ENCODE measurements at places on chromosomes 2 and 18. TPM values are rescaled to one million over a fixed set of nuclear protein-coding genes. Genes with fewer than 3 reads are reported as not detected.

ATAD2B gene
- total RNA-seq, result 29.4 TPM

RNPEPL1 gene
- total RNA-seq, result 36.1 TPM

PAIP2B gene
- 7.4 TPM for total RNA-seq

GNAL gene
- total RNA-seq, result 20.4 TPM

- DNase-seq, result no peak
- H3K36me3 ChIP-seq, result no peaks in the 10 kb centered on the region
- no peaks in the 10 kb centered on the region for H3K27me3 ChIP-seq
- no peak overlapping the region for H3K4me3 ChIP-seq
- peaks cover 29% of the 10 kb centered on the region for H3K4me1 ChIP-seq
These were observed 205.2 kb upstream of the CXCR4 start for GRCh38 chr2:136323195-136323594.

DNA sequence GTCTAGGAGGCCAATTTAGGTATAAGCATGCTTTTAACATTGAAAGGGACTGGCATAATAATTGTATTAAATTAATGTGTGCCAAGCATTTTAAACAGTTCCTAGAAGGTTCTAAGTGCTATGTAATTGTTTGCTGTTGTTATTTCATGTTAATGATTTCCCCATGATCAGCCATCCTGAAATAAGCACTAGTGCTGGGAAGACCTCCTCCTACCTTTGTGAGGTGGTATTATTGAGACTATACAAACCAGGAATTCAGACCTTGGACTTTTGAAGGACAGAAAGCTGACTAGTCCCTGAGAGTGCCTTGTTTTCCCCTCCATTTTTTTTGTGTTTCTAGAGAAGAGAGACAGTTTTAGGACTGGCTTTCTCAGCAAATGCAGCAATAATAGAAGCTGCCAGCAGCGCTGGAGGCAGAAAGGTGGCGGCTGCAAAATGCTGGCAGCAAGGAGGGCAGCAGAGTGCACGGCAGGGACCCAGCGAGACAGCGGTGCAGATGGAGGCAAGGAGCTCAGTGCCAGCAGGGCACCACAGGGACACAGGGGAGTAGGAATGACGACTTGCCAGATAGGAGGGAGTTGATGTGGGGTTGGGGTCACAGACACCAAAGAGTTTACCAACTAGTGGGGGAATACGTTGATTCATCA lies 25.3 kb downstream of the NABP1 start:
- no peak overlapping the region for H3K27ac ChIP-seq
- no peak for DNase-seq

DNA sequence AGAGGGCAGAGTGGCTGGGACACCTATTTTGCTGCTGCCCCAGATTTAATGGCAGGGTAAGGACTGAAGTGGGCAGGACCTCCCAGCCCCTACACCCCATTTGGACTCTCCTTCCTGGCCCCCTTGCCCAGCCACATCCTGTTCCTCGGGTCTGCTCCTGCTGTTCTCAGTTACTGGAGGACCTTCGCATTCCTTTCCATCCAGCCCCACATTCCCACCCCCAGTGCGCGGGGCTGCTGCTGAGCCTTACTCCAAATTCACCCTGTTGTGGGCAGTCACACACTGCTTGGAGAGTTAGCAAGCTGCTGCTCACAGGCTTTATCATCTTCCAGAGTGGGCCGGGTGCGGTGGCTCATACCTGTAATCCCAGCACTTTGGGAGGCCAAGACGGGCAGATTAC lies 75.2 kb upstream of the SLC14A2 start:
- peak overlapping the region; percentile 50 for H3K27ac ChIP-seq
- no peak for DNase-seq
- H3K4me3 ChIP-seq, result no peak overlapping the region
- no peaks in the 10 kb centered on the region for H3K27me3 ChIP-seq

DNA sequence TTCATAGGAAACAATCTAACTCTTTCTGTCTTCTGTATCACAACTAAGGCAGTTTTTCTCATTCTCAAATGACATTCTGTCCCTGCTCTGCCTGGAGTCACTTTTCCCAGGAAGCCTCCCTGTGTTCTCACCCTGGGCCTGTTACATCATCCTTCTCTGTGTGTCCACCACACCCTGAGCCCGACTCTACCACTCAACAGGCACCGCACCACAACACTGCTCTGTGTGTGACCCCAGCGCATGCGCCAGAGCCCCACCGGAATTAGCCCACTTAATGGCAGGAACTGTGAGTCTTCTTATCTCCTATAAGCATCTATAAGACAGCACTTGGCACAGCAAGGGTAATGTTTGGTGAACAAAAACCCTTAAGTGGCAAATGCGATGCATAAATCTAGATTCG lies 32.3 kb downstream of the TGFBRAP1 start:
- H3K27me3 ChIP-seq, result no peaks in the 10 kb centered on the region
- H3K36me3 ChIP-seq, result peaks cover 3% of the 10 kb centered on the region
- no peak overlapping the region for H3K27ac ChIP-seq
- no peak for DNase-seq
- H3K4me1 ChIP-seq, result peaks cover 20% of the 10 kb centered on the region

GRCh38 chr18:42028247-42028832 lies 73.3 kb downstream of the PIK3C3 start:
- peaks cover 4% of the 10 kb centered on the region for H3K4me1 ChIP-seq
- peak; percentile 9 for DNase-seq
- H3K36me3 ChIP-seq, result no peaks in the 10 kb centered on the region
- H3K4me3 ChIP-seq, result no peak overlapping the region
- no peak overlapping the region for H3K27ac ChIP-seq

GRCh38 chr2:56049233-56049845 lies 125.8 kb upstream of the EFEMP1 start:
- no peak for DNase-seq
- no peaks in the 10 kb centered on the region for H3K27me3 ChIP-seq
- H3K4me3 ChIP-seq, result peak overlapping the region; percentile 75
- peak overlapping the region; percentile 20 for H3K27ac ChIP-seq

DNA sequence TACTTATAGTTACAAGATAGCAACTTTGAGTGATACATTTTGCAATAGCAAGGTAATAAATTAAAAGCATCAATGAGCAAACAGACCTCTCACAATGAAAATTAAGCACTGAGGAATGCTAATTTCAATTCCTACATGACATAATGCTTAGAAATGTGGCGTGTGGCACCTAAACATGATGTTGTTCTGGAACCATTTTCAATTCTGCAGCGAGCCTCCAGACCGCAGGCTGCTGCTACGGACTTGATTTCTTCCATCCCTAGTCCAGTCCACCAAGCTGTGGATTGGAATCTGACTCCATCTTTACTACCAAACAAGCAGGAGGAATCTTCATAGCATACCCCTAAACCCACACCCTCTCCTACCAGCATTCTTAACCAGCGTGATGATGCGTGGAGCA lies 58.7 kb upstream of the ZNF397 start:
- H3K4me3 ChIP-seq, result no peak overlapping the region
- H3K27ac ChIP-seq, result peak overlapping the region; percentile 25
- no peaks in the 10 kb centered on the region for H3K36me3 ChIP-seq
- no peak for DNase-seq

DNA sequence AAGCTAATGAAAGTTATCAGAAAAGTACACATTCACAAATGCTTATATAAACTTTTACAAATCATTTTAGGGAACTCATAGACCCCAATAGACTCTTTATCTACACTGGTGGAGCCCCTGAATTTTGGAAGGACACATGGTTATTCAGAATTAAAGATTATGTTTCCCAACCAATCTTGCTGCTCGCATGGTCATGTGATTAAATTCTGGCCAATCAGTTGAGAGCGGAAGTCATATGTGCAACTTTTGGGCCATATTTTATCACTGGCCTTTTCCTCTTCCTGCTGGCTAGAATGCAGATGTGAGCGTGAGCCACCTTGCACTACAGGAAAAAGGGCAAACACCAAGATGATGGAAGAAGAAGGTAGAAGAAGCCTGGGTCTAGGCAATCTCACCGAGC lies 19.8 kb downstream of the THOC1 start:
- H3K36me3 ChIP-seq, result peaks cover 17% of the 10 kb centered on the region
- no peak overlapping the region for H3K27ac ChIP-seq
- no peak for DNase-seq
- H3K4me1 ChIP-seq, result peaks cover 7% of the 10 kb centered on the region
- H3K4me3 ChIP-seq, result no peak overlapping the region
- no peaks in the 10 kb centered on the region for H3K27me3 ChIP-seq

DNA sequence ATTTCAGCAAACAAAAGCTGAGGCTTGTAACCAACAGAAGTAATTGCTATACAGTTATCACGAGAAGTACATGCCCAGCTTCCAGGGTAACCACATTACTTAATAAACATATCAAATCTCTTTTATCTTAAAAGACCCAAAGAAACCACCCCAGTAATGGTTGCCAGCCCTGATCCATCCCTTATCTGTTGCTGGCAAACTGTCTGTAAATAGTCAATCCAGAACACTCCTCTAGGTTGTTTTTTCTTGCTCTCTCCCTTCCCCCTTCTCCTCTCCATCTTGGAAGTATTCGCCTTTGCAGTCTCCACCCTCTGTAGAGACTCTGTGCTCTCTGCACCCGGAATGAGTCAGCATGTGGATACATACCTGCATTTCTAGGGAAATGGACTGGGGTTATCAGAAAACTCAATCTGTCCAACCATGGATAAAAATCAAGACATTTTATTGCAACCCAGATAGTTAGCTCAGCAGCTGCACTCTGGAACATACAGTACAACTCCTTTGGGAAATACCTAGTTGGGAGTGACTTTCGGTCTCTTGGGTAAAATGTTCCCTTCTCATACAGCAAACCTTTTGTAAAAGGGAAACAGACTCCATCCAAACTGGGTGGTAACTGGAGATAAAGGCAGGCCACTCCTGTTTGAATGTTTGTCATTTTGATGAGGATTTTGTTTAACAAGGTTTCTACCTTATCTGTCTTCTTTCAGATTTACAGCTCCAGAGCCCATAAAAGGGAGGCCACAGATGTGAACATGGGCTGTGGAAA lies 123.5 kb upstream of the FOSL2 start:
- no peak overlapping the region for H3K27ac ChIP-seq
- DNase-seq, result no peak
- H3K27me3 ChIP-seq, result no peaks in the 10 kb centered on the region
- no peak overlapping the region for H3K4me3 ChIP-seq
- H3K36me3 ChIP-seq, result no peaks in the 10 kb centered on the region

GRCh38 chr18:69658103-69658502 lies 257.4 kb downstream of the DOK6 start:
- no peaks in the 10 kb centered on the region for H3K27me3 ChIP-seq
- peaks cover 6% of the 10 kb centered on the region for H3K4me1 ChIP-seq
- DNase-seq, result no peak
- no peak overlapping the region for H3K4me3 ChIP-seq
- no peaks in the 10 kb centered on the region for H3K36me3 ChIP-seq
- no peak overlapping the region for H3K27ac ChIP-seq

- H3K4me1 ChIP-seq, result no peaks in the 10 kb centered on the region
- no peak overlapping the region for H3K4me3 ChIP-seq
- no peaks in the 10 kb centered on the region for H3K36me3 ChIP-seq
- DNase-seq, result no peak
These were observed 56.7 kb upstream of the GLI2 start for GRCh38 chr2:120678926-120679325.

DNA sequence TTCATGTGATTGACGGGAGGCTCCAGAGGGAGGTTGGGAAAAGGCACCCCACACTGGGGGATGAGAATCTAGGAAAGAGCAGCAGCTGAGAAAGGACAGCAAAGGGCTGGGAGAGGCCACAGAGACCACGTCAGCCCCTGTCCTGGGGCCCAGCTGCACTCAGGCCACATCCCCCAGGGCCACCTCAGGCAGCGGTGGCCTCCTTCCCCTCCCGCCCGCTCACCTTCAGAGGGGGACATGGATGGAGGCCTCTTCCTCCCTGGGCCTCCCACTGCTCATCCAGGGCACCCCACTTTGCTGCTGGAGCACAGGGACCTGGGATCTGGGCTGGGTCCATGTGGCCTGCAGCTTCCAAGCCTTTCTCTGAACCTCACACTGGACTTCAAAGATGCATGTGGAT lies 199.8 kb upstream of the HDAC4 start:
- no peaks in the 10 kb centered on the region for H3K36me3 ChIP-seq
- DNase-seq, result no peak
- H3K4me3 ChIP-seq, result no peak overlapping the region
- H3K27me3 ChIP-seq, result no peaks in the 10 kb centered on the region

- peaks cover 10% of the 10 kb centered on the region for H3K4me1 ChIP-seq
- H3K36me3 ChIP-seq, result no peaks in the 10 kb centered on the region
- no peaks in the 10 kb centered on the region for H3K27me3 ChIP-seq
- DNase-seq, result no peak
These were observed 322.9 kb upstream of the RAB12 start for GRCh38 chr18:8286303-8286702.

DNA sequence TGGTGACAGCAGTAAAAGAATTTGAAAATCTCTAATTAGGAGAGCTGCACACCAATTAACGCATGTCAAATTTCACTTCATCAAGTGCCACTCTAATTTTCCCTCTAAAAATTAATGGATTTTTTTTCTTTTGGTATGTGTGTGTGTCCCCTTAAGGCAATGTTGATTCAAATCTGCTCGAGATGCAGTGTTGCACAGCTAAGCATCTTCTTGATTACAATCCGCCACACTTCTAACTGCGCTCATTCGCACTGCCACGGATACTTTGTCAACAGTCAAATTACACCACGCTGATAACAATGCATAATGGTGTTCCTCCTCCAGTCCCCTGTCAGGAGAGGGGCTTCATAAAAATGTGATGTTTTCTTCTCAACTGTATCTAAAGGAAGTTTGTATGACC lies 261.4 kb downstream of the MEIS1 start:
- DNase-seq, result no peak
- peaks cover 83% of the 10 kb centered on the region for H3K4me1 ChIP-seq
- H3K27me3 ChIP-seq, result peaks cover 9% of the 10 kb centered on the region
- H3K36me3 ChIP-seq, result no peaks in the 10 kb centered on the region
- no peak overlapping the region for H3K27ac ChIP-seq
- no peak overlapping the region for H3K4me3 ChIP-seq

- H3K27me3 ChIP-seq, result peaks cover 3% of the 10 kb centered on the region
- no peak overlapping the region for H3K27ac ChIP-seq
- DNase-seq, result no peak
- no peak overlapping the region for H3K4me3 ChIP-seq
These were observed 10.4 kb downstream of the MAB21L4 start for GRCh38 chr2:240885566-240885965.

DNA sequence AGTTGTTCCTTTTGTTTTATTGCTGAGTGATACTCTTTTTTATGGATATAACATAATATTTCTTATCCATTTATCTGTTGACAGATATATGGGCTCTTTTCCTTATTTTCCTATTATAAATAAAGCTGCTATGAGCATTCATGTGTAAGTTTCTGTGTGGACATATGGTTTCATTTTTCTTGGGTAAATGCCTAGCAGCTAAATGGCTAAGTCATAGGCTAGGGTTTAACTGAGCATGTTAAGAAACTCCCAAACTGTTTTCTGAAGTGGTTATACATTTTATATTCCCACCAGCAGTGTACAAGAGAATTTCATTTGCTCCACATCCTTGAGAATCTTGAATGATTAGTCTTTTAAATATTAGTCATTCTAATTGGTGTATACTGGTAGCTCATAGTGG lies 786.6 kb upstream of the CDH2 start:
- no peak overlapping the region for H3K27ac ChIP-seq
- no peaks in the 10 kb centered on the region for H3K4me1 ChIP-seq
- H3K36me3 ChIP-seq, result no peaks in the 10 kb centered on the region
- no peaks in the 10 kb centered on the region for H3K27me3 ChIP-seq
- no peak overlapping the region for H3K4me3 ChIP-seq
- no peak for DNase-seq

DNA sequence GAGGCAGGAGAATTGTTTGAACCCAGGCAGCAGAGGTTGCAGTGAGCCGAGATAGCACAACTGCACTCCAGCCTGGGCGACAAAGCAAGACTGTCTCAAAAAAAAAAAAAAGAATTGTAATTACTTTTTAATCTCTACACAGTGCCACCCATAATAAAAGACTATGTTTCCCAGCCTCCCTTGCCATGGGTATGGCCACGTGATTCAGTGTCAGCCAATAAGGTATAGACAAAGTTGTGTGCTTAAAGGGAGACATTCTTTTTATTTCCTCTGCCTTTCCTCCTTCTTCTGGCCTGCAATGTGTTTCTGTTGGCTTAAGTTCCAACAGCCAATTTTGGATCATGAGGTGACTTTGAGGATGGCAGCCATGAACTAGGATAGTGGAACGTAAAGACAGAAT lies 406.9 kb downstream of the LNPK start:
- H3K4me3 ChIP-seq, result peak overlapping the region; percentile 99
- H3K4me1 ChIP-seq, result peaks cover 29% of the 10 kb centered on the region
